ENCODE measurements at places on chromosomes 4 and X.

GRCh38 chr4:90958256-90958895 is 831.2 kb downstream of the CCSER1 start:
- no peak for DNase-seq

DNA sequence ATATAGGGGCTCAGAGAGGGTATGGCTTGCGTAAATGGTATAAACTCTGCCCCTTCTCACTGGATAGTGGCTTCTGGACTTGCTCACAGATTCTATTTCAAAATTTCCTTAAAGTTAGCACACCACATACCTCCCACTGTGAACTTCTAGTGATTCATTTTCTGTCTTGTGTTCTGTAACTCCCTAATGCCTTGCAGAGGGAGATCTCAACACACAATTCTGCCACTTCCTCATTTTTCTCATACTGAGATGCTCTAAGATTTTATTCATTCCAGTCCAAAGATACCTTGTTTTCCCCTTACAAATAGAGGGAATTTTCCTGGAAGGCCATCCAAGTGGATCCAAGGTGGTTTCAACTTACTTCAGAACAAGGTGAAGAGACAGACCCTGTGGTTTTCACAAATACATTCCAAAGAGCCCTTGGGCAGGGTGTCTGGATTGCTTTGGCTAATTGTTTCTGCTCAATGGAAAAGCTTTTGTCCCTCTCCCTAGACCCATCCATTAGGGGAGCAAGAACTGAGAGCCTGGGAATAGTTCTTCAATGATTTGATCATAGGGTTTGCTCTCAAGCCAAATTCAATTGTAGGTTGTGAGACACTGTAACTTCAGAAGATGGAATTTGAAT is 52.1 kb upstream of the CAPN6 start:
- DNase-seq = no peak

GRCh38 chrX:104659005-104659744 is 93.2 kb downstream of the IL1RAPL2 start:
- no peak for DNase-seq

DNA sequence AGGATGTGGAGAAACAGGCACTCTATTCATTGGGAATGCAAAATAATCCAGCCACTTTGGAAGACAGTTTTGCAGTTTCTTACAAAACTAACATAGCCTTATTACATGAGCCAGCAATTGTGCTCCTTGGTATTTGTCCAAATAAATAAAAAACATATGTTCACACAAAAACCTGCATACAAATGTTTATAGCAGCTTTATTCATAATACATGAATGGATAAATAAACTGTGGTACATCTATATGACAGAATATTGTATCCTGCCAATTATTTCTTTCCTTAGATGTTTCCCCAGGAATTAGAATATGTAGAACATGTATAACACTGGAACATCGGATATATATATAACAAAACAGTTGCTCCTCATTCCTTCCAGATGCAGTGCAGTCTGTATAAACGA is 57.7 kb upstream of the VEGFC start:
- no peak for DNase-seq

- DNase-seq = peak; percentile 13
These were observed 773 bp downstream of the PRMT9 start for GRCh38 chr4:147683188-147683591.

DNA sequence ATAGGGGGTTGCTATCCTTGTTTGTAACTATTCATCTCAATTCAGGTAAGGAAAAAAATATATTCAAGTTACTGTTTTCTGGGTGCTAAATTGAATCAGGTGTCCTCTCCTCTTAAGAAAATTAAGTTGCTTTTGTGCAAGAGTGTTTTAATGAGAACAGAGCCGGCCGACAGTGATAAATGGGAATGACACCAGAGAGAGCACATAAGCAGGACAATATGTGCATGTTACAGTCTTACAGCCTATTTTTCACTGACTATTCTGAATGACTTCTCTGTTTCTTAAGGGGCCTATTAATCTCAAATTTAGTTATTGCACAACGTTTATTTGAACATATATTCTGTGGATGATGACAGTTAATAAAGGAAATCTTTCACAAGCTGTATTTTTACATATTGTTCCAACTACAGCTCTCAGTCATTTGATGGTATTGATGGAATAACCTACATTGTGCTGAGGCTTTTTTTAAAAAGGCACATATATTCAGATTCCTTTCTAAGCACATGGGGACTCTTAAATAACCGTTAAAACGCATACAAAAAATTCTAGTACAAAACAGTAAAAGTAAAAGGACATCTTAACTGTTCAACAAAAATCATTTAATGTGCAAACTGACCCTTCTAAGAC is 68.4 kb downstream of the SLC10A7 start:
- no peak for DNase-seq

- no peak for DNase-seq
These were observed 13.4 kb upstream of the PLCXD1 start for GRCh38 chrX:267771-268261.

GRCh38 chr4:82043809-82044137 is 330.0 kb downstream of the HNRNPD start:
- DNase-seq = no peak

- peak; percentile 22 for DNase-seq
These were observed 222.6 kb downstream of the SPIN4 start for GRCh38 chrX:63128509-63128908.

DNA sequence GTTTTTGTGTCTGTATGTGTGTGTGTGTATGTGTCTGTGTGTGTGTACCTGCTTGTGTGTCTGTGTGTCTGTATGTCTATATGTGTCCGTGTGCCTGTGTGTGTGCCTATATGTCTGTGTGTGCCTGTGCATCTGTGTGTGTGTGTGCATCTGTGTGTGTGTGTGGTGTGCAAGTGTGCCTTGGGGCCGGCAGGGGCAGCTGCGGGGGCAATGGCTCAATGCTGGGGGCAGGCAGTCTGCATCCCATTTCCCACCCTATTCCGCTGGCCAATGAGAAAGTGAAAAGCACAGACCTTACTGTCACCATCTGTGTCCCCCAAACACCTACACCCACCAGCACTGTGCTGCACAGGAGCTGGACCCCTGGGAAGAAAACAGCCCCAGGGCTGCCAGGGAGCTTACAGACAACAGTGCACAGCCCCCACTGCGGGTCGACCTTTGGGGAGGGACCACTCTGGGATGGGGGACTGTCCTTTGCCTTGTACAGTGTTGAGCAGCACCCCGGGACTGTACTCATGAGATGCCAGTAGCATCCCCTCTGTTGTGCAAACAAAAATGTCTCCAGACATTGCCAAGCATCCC is 246.0 kb downstream of the EVC2 start:
- no peak for DNase-seq

DNA sequence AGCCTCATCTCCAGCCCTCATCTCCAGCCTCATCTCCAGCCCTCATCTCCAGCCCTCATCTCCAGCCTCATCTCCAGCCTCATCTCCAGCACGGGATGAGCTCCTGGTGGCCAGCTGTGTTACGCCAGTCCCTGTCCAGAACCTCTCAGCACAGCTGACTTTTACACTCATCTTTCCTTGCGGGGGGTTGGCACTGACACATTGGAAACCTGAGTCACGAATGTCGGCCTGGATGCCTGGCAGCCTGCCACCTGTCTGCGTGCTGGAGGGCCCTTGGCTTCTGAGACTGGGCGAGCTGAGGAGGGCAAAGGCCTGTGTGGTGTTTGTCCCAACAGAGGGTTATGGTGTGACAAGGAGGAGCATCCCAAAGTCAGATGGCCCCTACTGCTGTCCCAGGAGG is 66.1 kb upstream of the HGFAC start:
- DNase-seq = peak; percentile 92

- DNase-seq = no peak
These were observed 47.8 kb downstream of the BEX3 start for GRCh38 chrX:103423955-103424638.

GRCh38 chr4:182294451-182294850 is 51.2 kb downstream of the TENM3 start:
- DNase-seq = peak; percentile 19

- DNase-seq = no peak
These were observed 187.2 kb downstream of the NPFFR2 start for GRCh38 chr4:72218953-72219352.

GRCh38 chr4:15649914-15650545 is 5.1 kb downstream of the FBXL5 start:
- DNase-seq = peak; percentile 56

DNA sequence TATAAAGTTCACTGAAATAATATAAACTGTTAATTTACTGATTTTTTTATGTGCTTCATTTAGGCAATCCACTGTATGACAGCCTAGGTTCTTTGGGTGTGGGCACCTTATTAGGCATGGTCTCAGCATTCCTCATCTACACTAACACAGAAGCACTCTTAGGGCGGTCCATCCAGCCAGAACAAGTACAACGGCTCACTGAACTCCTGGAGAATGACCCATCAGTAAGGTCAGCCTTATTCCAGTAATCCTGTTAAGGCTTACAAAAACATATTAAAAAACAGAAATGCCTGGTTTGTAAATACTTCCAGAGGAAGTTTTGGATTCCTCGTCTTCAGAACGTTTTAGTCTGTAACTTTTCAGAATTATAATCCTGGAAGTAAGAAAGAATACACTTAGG is 80.1 kb downstream of the SLC30A9 start:
- DNase-seq = no peak

- DNase-seq = no peak
These were observed 54.6 kb upstream of the MCF2 start for GRCh38 chrX:139762400-139763183.

- no peak for DNase-seq
These were observed 14.4 kb upstream of the CDS1 start for GRCh38 chr4:84568496-84568895.

DNA sequence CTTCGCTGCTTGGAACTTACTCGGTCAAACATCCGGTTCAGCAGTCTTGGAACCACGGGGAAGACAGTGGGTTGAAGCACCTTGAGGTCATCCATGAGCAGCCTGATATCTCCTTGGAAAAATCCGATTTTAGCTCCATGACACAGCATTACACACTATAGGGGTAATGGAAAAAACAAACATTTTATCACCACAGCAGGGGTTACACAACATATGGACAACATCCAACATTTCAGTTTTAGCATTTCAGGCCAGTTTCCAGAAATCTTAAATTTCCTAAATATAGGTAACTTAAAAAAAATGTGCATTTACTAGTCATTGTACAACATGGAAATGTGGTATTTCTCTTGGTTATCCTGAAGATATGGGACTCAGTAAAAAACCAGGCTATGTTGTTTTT is 34.4 kb upstream of the CENPU start:
- DNase-seq = no peak

DNA sequence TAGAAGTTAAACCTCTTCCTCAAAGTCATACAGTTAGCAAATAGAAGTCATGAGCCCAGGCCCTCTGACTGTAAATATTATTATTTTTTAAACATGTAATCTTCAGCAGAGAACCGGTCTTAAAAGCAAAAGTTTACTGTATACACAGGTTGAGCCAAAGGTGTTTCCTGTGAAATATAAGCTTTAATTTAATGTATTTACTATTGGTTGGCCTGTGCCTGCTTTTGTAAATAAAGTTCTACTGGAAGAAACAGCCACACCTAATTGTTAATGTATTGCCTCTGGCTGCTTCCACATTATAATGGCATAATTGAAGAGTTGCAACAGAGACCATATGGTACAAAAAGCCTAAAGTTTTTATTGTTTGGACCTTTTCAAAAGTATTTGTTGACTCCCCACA is 61.0 kb upstream of the PRDM8 start:
- DNase-seq = no peak

GRCh38 chrX:111507933-111508332 is 3.5 kb upstream of the SERTM2 start:
- DNase-seq = no peak

DNA sequence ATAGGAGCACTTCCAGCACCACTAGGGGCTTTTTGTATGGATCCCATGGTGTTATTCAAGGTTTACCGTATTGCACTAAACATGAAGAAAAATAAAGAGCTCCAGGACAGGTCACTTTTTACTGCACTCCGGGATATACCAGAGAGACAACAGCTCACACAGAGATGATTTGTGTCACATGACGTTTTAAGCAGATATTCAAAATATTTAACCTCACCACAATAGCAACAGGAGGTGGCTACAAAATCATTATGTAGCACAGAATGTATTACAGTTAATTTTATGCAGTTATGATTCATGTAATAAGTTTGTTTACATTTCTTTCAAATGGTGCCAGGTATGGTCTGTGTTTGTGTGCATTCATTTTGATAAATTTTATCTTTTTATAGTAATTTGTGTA is 100.6 kb downstream of the LUZP4 start:
- no peak for DNase-seq

- DNase-seq = peak; percentile 41
These were observed 41.3 kb upstream of the GPC3 start for GRCh38 chrX:134026565-134027311.

DNA sequence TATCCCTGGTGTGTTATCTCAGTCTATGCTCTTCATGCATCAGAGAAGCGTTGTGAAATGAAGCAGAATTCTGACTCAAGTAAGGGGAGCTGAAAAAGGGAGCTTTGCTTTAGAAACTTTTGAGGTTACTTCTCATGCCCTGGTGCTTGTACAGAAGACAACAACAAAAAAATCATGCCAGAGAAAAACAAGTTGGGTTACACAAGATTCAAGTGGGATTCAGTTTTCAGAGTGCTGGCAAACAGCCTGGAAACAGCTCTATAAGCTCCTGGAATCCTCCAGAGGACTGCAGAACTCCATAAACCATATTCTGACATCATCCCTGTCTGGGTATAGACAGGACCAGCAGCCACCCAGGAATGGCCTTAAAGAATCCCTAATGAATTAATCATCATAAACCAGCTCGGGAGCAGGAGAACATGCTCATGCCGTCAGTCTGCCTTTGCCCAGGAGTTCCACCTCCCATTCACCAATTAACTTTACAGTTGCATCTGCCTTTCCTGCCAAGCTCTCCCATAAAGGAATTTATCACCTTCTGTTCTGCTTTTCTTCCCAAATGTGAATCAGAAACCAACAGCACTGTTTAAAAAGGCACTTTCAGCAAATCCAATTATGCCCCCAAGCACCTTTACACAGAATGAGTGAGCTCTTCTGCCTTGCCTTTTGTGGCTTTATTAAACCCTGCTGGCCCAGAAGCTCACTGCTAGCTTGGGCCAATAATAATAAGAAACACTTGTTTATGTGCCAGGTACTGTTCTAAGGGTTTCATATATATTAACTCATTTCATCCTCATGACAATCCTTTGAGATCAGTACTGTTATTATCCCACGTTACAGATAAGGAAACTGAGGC is 54.5 kb upstream of the FBXW7 start:
- peak; percentile 56 for DNase-seq

DNA sequence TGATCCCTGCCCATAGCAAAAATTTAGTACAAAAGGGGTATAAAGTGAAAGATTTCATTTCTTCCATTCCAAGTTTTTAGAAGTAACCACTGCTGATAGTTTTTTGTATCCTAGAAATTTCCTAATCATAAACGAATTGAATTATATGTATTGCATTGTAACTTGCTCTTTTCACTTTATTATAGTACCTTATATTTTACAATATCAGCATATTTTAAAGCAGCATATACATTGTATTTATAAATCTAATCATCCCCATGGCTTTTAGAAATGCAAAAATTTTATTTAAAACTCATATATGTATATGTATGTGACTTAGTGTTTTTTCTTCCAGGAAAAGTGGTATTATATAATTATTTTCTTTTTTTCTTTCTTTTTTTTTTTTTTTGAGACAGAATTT is 27.7 kb downstream of the STAG2 start:
- DNase-seq = no peak

Measured in RPMI7951 (cell line).